AG08395 (cell line): ENCODE measurements at places on chromosomes 6 and 20.

DNA sequence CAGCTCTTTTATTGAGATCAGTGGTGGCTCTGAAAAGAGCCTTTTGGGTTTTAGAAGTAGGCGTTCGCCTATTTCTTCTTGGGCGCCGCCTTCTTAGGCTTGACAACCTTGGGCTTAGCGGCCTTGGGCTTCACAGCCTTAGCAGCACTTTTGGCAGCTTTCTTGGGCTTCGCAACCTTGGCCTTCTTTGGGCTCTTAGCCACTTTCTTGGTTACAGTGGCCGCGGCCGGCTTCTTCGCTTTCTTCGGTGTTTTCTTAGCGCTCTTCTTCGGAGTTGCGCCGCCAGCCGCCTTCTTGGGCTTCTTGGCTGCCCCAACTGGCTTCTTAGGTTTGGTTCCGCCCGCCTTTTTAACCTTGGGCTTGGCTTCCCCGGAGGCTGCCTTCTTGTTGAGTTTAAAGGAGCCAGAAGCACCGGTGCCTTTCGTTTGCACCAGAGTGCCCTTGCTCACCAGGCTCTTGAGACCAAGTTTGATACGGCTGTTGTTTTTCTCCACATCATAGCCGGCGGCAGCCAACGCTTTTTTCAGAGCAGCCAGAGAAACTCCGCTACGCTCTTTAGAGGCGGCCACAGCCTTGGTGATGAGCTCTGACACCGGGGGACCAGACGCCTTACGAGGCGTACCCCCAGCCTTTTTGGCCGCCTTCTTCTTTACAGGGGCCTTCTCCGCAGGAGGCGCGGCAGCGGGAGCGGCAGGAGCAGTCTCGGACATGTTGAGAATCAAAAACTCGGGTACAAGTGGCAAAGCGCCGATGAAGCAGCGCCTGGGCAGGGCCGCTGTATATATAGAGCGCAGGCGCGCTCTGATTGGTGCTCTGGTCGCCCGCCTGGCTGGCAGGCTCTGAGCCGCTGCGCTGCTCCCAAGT, 31.3 kb upstream of the HFE start:
- DNase-seq = peak; percentile 95

DNA sequence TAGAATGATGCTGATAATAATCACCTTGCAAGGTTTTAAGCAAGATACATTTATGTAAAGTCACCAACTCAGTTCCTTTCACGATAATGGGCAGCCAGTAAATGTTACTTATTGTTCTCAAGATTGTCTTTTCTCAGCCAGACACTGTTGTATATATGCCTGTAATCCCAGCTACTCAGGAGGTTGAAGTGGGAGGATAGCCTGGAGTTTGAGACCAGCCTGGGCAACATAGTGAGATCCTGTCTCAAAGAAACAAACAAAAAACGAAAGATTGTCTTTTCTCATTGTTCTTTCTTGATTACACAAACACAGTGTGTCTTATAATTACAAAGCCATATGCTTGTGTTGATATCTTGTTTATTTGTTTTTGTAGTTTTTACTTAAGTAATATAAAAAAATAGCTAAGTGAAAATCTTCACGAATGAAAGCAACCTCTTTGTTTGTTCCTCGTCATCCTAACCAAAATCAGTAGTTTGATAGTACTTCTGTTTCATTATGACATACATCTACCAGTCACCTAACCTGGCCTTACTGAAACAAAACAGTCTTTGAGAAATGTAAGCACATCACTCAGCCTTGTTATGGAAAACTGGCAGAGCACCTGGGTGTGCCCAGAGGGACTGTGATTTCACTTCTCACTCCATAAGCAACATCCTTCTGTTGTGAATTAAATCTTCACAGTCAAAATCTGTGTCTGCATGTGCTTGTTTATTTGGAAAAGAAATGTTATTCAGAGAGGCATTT, 436.2 kb upstream of the SOX4 start:
- no peak for DNase-seq

GRCh38 chr20:52964131-52964530, 8.0 kb upstream of the TSHZ2 start:
- no peak for DNase-seq

- DNase-seq = no peak
These were observed 17.7 kb upstream of the MCM9 start for GRCh38 chr6:118952683-118953082.

DNA sequence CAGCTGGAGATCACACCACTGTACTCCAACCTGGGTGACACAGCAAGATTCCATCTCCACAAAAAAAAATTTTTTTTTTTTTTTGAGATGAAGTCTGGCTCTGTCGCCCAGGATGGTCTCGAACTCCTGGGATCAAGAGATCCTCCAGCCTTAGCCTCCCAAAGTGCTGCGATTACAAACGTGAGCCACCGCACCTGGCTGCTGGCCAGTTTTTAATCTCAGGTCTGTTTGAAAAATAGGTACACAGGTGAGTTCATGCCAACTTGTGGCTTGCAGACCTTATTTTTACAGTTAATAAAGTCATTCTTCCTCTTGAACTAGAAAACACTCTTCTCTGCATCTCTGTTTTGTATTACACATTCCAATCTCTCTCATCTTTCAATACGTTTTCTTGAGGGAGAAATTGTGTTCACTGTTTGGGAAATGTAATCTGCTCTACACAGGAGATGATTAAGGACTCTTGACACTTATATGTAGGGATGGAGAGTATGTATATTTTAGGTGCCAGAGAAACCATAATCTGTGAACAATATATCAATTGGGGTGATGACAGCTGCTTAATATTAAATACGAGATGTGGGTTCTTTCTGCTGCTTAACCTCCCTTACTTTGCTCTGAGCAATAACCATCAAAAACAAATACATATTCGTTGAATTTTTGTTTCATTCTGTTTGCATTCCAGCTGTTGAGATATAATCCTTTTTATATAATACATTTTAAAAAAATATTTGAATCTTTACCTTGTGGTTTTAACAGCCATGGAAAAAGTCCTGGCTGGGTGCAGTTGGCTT, 17.7 kb upstream of the RIPOR3 start:
- DNase-seq = no peak

DNA sequence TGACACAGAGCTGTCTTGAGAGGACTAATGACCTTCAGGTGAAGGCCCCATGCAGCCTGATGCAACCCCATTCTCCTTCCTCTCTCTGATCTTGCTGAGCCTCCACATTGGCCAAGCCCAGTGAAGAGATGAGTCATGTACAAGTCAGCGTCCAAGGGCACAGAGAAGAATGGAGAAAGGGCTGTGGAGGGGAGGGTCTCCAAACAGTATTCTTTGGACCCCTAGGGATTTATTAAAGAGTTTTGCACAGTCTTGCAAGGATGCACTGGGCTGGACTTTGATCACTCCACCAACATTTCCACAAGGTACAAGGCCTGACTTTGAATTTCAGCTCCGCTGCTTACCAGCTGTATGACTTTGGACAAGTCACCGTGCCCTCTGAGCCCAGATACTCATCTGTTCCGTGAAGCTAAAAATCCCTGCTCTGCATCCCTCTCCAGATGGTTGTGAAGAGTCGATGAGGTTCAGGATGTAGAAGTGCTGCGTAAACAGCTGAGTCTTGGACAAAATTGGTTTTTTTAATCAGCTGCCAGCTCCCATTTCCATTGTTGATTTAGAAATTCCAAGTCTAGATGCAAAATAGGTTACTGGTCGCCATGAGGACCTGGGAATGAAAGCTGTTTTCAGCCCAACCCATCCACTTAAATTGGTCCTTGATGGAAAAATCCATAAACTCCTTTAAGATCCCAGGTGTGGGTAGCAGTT, 14.1 kb upstream of the KCNG1 start:
- no peak for DNase-seq

- DNase-seq = no peak
These were observed 26.2 kb upstream of the LRRC1 start for GRCh38 chr6:53768636-53769035.

DNA sequence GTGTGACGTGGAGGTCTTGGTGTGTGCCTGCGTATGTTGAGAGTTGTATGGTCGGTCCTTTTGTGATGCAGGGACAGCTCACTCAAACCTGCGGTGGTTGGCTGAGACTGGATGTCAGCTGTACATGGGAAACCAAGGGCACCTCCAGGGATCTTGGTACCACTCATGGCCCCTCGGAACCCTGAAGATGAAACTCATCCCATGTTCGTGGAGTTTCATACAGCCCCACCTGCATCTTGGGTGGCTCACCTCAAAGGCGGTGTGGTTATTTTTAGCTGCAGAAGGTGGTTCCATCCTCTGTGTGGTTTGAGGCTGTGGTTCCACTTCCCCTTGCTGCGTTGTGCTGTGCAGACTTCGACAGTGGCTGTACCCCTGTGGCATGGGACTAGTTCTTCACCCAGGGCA, 52.6 kb upstream of the SLC22A1 start:
- no peak for DNase-seq

GRCh38 chr6:27558028-27558724, 85.3 kb upstream of the ZNF184 start:
- DNase-seq = no peak

DNA sequence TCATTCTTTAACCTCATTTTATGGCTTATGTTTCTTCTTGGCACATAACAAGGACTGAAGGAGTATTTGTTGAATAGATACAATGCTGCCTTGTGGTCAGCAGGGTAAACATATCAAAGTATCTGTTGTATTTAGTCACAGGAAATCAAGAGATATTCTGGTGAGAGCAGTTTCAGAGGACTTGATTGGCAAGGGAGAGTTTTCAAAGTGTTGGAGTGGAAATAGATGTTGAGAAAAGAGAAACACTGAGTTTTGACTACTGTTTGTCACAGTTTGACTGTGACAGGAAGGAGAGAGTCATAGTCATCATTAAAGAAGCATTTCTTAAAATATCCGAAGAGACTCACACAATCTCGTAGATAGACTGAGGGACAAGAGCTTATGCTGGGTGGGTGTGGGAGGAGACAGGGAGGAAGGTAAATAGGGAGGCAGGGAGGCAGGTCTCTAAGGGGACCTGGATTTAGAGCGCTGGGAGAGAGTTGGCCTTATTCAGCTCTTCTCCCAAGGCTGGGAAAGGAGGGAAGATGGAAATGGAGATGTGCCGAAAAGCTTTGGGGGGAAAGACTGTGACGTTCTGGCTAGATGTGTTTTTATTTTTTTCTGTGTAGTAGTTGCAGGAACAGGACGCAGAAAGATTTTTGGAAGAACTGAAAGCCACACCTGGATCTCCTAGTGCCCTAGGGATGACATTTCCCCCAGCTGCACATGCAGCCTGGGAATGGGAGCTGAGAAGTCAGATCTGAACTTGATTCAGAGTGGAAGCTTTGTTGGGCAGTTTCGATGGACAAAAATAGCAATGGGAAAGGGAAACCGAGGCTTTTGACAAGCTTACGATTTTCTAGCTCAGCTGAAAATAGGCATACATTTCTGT, 65.0 kb upstream of the IFNGR1 start:
- no peak for DNase-seq

DNA sequence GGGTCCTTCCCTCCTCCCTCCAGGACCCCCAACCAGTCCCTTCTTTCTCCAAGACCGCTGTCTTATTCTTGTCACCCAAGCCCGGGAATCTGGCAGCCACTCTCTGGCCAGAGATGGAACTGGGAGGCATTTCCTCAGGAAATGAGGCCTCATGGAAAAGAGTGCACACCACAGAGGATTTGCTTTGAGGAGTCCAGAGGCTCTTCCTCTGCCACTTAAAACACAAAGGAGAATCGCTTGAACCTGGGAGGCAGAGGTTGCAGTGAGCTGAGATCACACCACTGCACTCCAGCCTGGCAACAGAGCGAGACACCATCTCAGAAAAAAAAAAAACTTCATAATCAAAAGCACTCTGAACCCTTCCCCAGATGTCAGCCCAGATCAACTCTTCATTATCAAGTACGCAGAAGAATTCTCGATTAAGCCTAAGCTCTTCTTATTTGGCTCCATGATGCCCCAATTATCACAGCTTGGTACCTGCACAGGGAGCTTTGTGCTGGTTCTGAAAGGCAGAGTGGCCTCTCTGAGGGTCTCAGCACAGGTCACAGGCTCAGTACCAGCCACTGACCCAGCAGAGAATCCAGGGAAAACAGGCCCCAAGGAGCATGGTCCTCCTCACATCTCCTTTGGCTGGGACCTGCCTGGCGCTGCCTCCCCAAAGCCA, 82.9 kb upstream of the MAFB start:
- DNase-seq = no peak

DNA sequence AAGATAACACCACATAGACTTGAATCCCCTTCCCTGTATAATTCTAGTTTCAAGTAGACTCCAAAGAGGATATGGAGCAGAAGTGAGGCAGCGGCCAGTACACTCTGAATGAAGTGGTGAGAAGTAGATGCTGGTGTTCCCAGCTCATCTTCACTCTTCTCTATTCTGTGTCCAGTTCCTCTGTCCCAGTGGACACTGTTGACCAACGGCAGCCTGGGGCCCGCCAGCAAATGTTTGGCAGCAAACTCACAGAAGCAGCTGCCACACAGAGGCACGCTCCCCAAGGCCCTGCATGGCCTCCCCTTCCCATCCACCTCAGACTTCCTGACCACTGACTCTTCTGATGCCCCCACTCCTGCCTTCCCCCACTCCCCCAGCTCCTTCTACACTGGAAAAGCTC, 358.9 kb upstream of the ID4 start:
- no peak for DNase-seq
